ENCODE measurements at places on chromosomes 5 and 9.

DNA sequence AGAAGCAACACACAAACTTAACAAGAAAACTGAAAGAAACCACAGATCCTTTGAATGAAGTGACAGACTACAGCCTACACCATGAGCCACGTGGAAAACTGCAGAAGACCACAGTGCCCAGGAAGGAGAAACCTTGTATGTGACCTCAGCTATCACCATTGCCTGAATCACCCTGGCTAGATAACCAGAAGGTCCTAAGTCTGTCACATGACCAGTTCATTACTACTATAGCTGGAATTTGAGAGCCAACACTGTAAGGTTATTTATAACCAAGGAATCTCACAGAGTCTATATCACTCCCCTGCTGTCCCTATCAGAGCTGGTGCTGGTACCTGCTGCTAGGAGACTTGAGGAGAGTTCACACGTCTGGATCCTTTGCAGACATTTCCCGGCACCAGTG lies 90.3 kb upstream of the FBXL17 start:
- DNase-seq: no peak

DNA sequence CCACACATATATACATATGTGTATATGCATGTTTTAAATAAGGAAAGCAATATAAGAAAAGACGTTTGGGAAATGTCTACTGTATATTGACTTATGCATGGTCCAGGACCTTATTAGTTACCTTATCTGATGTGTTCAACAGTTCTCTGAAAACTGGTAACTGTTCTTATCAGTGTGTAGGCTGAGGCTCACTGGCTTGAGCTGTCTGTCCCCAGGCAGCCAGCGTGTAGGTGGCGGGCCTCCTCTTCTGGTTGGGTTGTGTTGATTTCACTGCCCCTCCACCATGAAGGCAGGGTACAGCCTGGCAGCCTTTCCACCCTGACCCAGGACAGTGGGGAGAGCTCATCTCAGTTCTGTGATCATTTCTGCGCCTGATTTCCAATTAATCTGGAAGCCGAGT lies 38.7 kb upstream of the SEMA4D start:
- peak; percentile 52 for DNase-seq

GRCh38 chr5:149852641-149853330 lies 91.8 kb downstream of the PDE6A start:
- peak; percentile 55 for DNase-seq

DNA sequence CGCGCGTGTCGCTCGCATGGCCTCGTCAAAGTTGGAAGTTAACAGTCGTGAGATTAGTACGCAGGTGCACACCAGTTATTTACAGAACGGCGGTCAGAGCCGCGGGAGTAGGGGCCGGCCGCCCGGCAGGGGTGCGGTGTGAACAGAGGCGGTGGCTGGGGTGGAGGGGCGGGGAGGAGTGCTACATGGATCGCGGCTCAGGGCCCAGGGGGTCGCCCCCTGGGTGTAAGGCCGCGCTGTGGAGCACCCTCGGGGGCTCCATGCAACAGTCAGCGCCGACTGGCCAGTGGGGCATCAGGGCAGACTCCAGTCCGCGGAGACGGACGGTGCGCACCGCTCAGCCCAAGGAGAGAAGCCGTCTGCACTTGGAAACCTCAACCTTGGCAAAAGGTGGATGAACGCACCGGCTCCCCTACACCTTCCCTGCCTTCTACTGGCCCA lies 60.3 kb downstream of the ZNF354C start:
- no peak for DNase-seq

DNA sequence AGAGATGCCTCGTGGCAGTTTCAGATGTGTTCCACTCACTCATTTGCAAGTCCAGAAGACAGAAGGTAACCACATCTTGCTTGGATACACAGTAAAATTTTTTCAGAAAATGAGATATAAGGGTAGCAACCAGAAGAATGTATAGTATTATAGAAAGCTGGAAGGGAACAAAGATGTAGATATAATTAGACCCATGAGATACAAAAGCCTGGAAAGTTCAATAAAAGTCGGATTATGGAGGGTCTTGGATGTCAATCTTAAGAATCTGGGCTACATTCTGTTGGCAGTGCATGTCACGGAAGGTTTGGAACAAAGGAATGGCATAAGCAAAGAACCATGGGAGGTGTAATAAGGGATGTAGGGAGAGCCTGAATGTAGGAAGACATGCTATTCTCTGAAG lies 5.1 kb upstream of the CEP78 start:
- DNase-seq: no peak

- no peak for DNase-seq
Observed at GRCh38 chr5:505951-506525, 18.2 kb downstream of the SLC9A3 start.

GRCh38 chr5:2178528-2178927 lies 295.8 kb upstream of the IRX4 start:
- no peak for DNase-seq

- DNase-seq: no peak
Observed at GRCh38 chr5:150522504-150523414, 14.8 kb downstream of the NDST1 start.

DNA sequence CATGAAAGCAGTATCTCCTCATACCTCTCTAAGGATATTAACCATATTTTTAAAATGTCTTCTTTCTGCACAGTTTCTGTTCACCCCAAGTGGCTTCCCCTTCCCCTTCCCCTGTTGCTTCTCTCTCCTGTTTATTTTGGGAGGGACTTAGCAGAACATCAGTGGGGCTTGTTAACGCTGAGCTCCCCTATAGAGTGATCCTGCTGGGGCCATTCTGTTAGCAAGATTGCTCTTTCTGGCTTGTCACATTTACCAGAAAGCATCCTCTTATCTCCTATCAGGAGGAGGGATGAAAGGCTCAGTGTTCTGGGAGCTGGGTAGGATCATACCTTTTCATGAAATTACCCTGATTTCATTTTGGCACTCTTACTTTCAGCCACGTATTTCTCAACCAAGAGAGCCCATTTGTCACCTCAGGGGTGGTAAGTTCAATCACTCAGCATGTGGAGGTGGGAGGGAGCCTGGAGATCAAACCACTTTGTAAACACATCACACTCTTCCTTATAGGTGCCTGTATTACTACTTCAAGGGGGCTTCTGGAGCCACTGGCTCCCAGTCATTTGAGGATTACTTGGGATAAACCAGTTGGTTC lies 16.7 kb downstream of the NXNL2 start:
- DNase-seq: no peak

DNA sequence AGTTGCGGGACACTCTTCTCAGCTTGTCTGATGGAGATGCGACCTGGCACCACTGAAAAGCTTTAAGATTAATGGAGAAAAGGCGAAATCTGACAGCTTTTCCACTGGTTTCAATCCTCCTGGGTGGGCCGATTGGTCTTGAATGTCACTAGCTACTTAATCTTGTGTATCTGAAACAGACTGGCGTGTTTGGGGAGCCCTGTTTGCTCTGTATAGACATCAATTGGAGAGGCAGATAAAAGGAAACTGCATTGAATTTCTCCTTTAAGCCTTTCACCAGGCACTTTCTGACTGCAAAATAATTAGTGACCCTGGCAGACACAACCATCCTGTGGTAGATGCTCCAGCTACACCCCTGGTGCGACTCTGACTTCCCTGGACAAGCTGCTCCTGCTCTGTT lies 224.2 kb downstream of the NDUFS4 start:
- DNase-seq: no peak

DNA sequence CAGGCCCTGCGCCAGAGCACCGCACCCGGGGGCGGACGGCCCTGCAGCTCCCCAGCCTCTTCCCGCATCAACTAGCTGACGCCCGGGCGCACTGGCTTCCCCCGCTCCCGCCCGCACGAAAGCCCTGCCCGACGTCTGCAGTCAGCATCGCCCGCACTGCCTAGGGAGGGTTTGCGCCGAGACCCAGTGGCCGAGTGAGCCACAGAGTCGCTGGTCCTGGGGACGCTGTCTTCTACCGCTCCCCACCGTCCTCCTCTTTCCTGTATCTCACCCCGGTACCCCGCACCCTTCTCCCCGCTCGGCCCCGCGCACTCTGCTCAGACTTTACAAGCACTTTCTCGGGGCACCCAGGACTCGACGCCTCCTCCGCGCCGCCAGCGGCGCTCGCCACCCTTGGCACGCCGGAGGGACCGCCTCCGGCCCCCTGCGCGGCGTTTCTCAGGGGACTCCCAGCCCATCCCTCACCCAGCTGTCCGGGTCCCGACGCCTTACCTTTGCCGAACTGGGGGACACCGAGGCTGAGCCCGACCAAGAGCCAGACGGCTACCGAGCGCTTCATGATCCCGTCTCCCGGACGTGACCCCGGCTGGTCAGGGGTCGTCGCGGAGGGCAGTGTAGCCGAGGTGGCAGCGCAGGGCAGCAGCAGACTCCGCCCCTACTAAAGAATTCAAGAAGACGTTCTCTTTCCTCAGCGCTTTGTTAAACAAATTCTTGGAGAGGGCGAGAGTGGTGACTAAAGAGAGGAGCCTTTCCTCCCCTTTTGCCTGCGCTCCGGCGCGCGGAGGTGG lies 670 bp downstream of the EDIL3 start:
- DNase-seq: no peak

DNA sequence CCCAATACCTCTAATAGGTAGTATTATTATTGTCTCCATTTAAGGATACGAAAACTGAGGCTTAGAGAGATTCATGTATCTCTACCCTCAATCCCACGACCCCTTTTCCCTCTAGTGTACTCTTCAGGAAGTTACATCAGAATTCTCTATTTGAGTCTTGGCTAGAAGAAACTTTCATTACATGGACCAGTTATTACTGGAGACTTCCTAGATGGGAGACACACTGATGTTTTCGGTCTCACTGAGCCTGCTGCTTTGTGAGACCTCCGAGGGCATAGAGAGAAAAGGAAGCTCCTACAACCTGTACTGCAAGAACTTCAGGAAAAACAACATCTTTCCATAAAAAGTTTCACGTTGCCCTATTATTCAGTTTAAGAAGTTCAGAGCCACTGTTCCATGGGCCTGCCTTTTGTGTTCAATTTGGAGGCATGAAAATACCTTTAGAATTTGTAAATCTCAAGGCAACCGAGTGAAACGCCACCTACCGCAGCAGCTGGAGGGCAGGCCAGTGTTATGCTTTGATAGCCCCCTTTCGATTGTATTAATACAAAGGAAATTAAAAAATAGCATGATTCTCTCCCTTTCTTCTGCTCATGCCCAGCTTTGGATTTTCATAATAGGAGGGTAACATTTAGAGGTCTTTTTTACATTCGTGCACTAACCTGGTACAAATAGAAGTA lies 223.3 kb downstream of the EBF1 start:
- peak; percentile 26 for DNase-seq

GRCh38 chr9:114051281-114051680 lies 26.8 kb downstream of the AMBP start:
- no peak for DNase-seq

- DNase-seq: no peak
Observed at GRCh38 chr9:130666393-130667119, 2.2 kb downstream of the PRDM12 start.

DNA sequence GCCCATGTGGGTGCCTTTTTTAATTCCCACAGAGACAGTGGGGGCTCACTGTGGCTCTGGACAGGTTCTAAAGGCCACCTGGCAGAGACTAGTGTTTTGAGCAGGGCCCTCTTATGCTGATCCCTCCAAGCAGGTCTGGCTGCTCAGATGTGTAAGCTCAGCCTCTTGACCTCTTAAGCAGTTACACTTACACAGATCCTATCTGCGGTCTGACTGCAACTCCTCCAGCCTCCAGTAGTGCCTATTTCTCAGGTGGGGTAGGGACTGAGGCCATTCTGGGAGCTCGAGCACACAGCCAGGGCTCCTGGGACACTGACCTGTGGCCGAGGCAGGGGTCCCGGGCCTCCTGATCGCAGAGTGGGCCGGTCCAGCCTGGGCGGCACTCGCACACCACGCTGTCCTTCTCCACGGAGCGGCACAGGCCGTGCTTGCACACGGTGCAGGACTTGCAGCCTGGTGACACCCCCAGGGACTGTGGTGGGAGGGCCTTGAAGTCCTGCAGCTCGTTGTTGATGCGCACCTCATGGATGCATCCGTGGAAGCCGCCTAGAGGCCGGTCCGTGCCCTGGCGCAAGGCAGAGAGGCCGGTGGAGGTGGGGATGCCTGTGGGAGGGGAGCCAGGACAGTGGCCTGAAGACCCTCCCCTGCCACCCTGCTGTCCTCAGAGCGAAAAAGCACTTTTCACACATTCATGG lies 91.9 kb upstream of the PANK3 start:
- no peak for DNase-seq

DNA sequence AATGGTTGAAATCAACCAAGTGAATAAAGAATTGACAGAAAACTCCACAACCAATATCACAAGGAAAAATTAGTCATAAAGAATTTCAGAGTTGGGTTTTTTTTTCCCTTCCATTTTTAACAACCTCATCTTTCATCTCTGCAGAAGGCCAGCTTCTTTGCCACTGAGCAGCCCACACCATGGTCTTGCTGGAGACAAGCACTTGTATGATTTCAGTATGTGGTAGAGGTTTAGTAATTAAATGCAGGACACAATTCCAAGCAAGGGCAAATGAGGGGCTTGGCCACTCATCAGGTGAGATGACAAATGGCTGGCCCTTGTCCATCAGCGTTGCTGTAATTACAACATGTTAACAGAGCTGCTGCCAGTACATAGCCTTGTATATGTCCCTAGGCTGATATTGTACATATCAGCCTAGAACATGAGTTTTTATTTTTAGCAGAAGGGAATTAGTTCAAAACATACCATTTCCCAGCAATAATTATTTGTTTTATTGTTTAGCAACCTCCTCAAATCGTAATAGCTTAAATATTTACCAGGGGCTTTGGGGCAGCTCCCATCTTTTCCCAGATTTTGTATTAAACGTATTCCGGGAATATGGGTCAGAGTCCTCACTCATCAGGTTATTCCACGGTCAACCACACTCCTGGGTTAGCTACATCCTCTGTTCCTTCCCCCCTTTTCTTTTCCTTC lies 5.0 kb upstream of the C9 start:
- DNase-seq: no peak

- DNase-seq: no peak
Observed at GRCh38 chr5:179798144-179798770, 4.5 kb downstream of the LTC4S start.

GRCh38 chr9:110590816-110591215 lies 11.3 kb upstream of the SVEP1 start:
- DNase-seq: no peak

GRCh38 chr5:160802592-160802991 lies 49.4 kb downstream of the ATP10B start:
- DNase-seq: no peak

- no peak for DNase-seq
Observed at GRCh38 chr5:94884311-94884710, 265.8 kb downstream of the SLF1 start.

- DNase-seq: no peak
Observed at GRCh38 chr9:98323051-98323830, 67.8 kb upstream of the TBC1D2 start.
